ENCODE measurements at places on chromosomes 6 and 20.

GRCh38 chr6:37373822-37374471 lies 20.2 kb downstream of the RNF8 start:
- H3K4me3 ChIP-seq = no peak overlapping the region
- H3K36me3 ChIP-seq = peaks cover 24% of the 10 kb centered on the region
- no peak overlapping the region for H3K27ac ChIP-seq
- H3K27me3 ChIP-seq = no peaks in the 10 kb centered on the region
- no peaks in the 10 kb centered on the region for H3K4me1 ChIP-seq

- no peaks in the 10 kb centered on the region for H3K27me3 ChIP-seq
- DNase-seq = no peak
- no peak overlapping the region for H3K4me3 ChIP-seq
- no peaks in the 10 kb centered on the region for H3K36me3 ChIP-seq
- peaks cover 20% of the 10 kb centered on the region for H3K4me1 ChIP-seq
- no peak overlapping the region for H3K27ac ChIP-seq
Measured at GRCh38 chr6:13461805-13462204, 25.6 kb downstream of the GFOD1 start.

- H3K27ac ChIP-seq = no peak overlapping the region
- H3K4me3 ChIP-seq = no peak overlapping the region
- no peaks in the 10 kb centered on the region for H3K4me1 ChIP-seq
- H3K27me3 ChIP-seq = no peaks in the 10 kb centered on the region
Measured at GRCh38 chr6:34549026-34549803, 6.9 kb downstream of the SPDEF start.

DNA sequence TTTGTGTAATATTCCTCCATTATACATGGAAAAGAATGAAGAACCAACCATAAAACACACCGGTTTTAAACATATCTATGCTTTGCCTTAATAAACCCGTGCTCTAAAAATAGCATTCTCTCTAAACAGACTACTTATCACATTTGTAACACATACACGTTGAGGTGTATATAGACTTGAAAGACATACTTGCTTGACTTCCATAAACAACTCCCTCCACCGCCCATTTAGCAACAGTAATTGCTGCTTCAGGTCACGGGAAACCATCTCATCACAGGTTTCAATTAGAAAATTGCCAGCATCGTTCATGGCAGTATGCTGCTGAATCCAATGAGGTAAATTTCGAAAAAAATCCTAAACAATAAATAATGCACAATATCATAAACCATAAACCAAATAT lies 174.0 kb downstream of the SYNE1 start:
- H3K4me1 ChIP-seq = no peaks in the 10 kb centered on the region
- DNase-seq = no peak
- no peak overlapping the region for H3K4me3 ChIP-seq
- no peak overlapping the region for H3K27ac ChIP-seq

GRCh38 chr6:74061201-74061600 lies 365.2 kb downstream of the CD109 start:
- H3K27me3 ChIP-seq = no peaks in the 10 kb centered on the region
- H3K4me1 ChIP-seq = no peaks in the 10 kb centered on the region
- no peak overlapping the region for H3K4me3 ChIP-seq
- no peak overlapping the region for H3K27ac ChIP-seq

- H3K27ac ChIP-seq = no peak overlapping the region
- peaks cover 10% of the 10 kb centered on the region for H3K4me1 ChIP-seq
- H3K36me3 ChIP-seq = no peaks in the 10 kb centered on the region
- no peak for DNase-seq
- no peaks in the 10 kb centered on the region for H3K27me3 ChIP-seq
Measured at GRCh38 chr6:155185544-155185943, 78.3 kb upstream of the CLDN20 start.

GRCh38 chr20:53748821-53749421 lies 155.3 kb upstream of the ZNF217 start:
- no peaks in the 10 kb centered on the region for H3K27me3 ChIP-seq
- H3K27ac ChIP-seq = no peak overlapping the region
- H3K4me1 ChIP-seq = peaks cover 45% of the 10 kb centered on the region
- no peak overlapping the region for H3K4me3 ChIP-seq
- no peak for DNase-seq

DNA sequence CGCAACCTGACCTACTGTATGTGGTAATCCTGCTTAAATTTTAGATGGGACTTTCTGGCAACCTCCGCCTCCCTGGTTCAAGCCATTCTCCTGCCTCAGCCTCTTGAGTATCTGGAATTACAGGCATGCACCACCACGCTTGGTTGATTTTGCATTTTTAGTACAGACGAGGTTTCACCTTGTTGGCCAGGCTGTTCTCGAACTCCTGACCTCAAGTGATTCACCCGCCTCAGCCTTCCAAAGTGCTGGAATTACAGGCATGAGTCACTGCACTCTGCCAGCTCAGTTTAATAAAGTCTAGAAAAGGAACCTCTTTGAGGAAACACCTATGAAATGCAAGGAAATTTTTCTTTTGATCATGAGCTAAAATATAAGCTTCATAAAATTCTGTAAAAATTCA lies 9.0 kb upstream of the PLCB4 start:
- no peak overlapping the region for H3K4me3 ChIP-seq
- no peak for DNase-seq
- H3K27ac ChIP-seq = no peak overlapping the region
- H3K36me3 ChIP-seq = no peaks in the 10 kb centered on the region
- H3K4me1 ChIP-seq = no peaks in the 10 kb centered on the region

DNA sequence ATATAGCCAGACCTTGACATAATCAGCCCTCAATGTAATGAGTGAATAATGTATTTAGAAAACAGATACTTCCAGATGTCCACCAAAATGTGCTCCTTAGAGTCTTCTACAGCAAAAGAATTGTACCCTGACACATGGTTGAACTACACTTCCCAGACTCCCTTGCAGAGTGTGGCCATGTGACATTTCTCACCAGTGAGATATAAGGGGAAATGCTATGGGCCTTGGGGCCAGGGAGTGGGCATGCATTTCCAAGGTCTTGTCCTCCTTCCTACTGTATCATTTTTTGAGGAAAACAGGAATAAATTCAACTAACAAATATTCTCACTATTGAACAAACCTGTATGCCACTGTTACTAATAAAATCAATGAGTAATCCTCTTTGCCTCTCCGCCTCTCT lies 211.4 kb upstream of the SMLR1 start:
- H3K4me1 ChIP-seq = no peaks in the 10 kb centered on the region
- no peaks in the 10 kb centered on the region for H3K36me3 ChIP-seq
- H3K27me3 ChIP-seq = no peaks in the 10 kb centered on the region
- H3K4me3 ChIP-seq = no peak overlapping the region
- no peak overlapping the region for H3K27ac ChIP-seq
- DNase-seq = no peak

All from CD8-positive, alpha-beta memory T cell (primary cell).